Left lung (tissue), 14 donors: ENCODE measurements at places on chromosomes 2 and 18. TPM values are rescaled to one million over a fixed set of nuclear protein-coding genes. Genes with fewer than 3 reads are reported as not detected.

The EVA1A gene
- 23.2 TPM for total RNA-seq

The CHRND gene
- not detected for total RNA-seq

The ADRA2B gene
- 0.20 TPM for total RNA-seq

The DDX18 gene
- total RNA-seq, result 55.7 TPM

The KIAA2012 gene
- 1.7 TPM for total RNA-seq

The FER1L5 gene
- total RNA-seq, result 0.35 TPM

The POTEI gene
- not detected for total RNA-seq

The SERPINB12 gene
- total RNA-seq, result not detected

The DTYMK gene
- total RNA-seq, result 28.7 TPM

DNA sequence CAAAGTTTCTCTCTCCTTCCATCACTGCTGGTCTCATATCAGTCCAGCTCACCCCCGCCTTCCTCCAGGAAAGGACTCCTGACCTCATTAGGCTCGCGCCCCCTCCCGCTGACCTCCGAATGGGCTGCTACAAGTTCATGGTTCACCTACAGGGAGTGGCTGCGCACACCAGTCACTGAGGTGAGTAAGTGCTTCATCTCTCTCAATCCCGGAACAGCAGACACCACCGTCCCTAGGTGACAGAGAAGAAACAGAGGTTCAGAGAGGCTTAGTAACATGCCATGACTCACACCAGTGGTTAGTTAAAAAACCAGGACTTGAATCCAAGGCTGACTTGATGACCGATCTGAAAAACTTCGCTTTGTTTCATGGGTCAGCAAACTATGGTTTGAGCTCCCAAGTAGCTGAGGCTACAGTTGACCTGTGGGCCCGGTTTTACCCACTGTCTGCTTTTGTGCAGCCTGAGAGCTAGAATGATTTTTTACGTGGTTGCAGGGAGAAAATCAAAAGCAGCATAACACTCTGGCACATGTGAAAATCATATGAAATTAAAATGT is 42.0 kb downstream of the ZFP36L2 start:
- peaks cover 7% of the 10 kb centered on the region for H3K4me1 ChIP-seq
- H3K36me3 ChIP-seq, result no peaks in the 10 kb centered on the region
- no peaks in the 10 kb centered on the region for H3K27me3 ChIP-seq
- H3K4me3 ChIP-seq, result no peak overlapping the region

GRCh38 chr2:236748385-236748784 is 178.8 kb downstream of the ACKR3 start:
- H3K4me1 ChIP-seq, result peaks cover 36% of the 10 kb centered on the region
- no peak overlapping the region for H3K27ac ChIP-seq
- H3K4me3 ChIP-seq, result no peak overlapping the region
- peak; percentile 55 for DNase-seq
- no peaks in the 10 kb centered on the region for H3K36me3 ChIP-seq

GRCh38 chr18:23238651-23239349 is 103.5 kb downstream of the CABLES1 start:
- H3K36me3 ChIP-seq, result no peaks in the 10 kb centered on the region
- peaks cover 35% of the 10 kb centered on the region for H3K4me1 ChIP-seq
- no peaks in the 10 kb centered on the region for H3K27me3 ChIP-seq
- no peak for DNase-seq

- no peak overlapping the region for H3K4me3 ChIP-seq
- no peaks in the 10 kb centered on the region for H3K4me1 ChIP-seq
- no peak for DNase-seq
- no peaks in the 10 kb centered on the region for H3K27me3 ChIP-seq
These were observed 125.6 kb upstream of the TACR1 start for GRCh38 chr2:75324861-75325284.

- no peak for DNase-seq
- no peaks in the 10 kb centered on the region for H3K27me3 ChIP-seq
- no peak overlapping the region for H3K27ac ChIP-seq
- H3K36me3 ChIP-seq, result no peaks in the 10 kb centered on the region
- H3K4me1 ChIP-seq, result no peaks in the 10 kb centered on the region
These were observed 368.2 kb upstream of the FANCL start for GRCh38 chr2:58609326-58609725.

- H3K4me3 ChIP-seq, result no peak overlapping the region
- no peaks in the 10 kb centered on the region for H3K4me1 ChIP-seq
- no peak for DNase-seq
- H3K27me3 ChIP-seq, result no peaks in the 10 kb centered on the region
These were observed 156.1 kb upstream of the MGAT5 start for GRCh38 chr2:134097740-134098139.

- no peaks in the 10 kb centered on the region for H3K4me1 ChIP-seq
- peak overlapping the region; percentile 34 for H3K27ac ChIP-seq
- no peak overlapping the region for H3K4me3 ChIP-seq
- H3K27me3 ChIP-seq, result no peaks in the 10 kb centered on the region
- DNase-seq, result no peak
- H3K36me3 ChIP-seq, result peaks cover 75% of the 10 kb centered on the region
These were observed 11.4 kb downstream of the ANKRD23 start for GRCh38 chr2:96832408-96832753.

DNA sequence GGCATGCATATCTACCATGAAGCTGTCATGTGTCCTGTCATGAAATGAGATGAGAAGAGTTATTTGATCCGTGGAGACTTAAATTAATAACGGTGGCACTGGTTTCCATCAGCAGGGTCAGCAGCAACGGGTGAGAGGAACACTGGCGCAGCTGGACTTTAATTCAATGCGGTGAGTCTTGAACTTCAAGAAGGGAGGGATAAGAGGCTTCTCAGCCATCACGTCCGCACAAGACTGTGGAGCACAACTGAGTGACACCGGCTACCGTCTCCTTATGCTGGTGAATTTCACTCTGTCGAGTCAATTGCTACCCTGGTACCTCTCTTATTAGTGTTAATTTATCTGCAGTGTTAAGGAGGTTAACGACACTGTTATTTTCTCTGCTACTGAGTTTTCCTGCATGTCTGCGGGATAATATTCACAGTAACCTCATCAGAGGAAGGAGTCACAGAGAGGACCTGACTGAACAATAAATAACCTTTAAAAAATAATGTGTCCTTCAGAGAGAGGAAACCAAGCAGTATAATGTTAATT is 236.8 kb downstream of the EPHA4 start:
- H3K27ac ChIP-seq, result no peak overlapping the region
- no peak for DNase-seq
- H3K36me3 ChIP-seq, result no peaks in the 10 kb centered on the region
- no peak overlapping the region for H3K4me3 ChIP-seq
- no peaks in the 10 kb centered on the region for H3K4me1 ChIP-seq
- no peaks in the 10 kb centered on the region for H3K27me3 ChIP-seq

GRCh38 chr2:223772363-223772762 is 65.0 kb downstream of the AP1S3 start:
- H3K27ac ChIP-seq, result no peak overlapping the region
- no peak overlapping the region for H3K4me3 ChIP-seq
- no peaks in the 10 kb centered on the region for H3K4me1 ChIP-seq
- no peaks in the 10 kb centered on the region for H3K27me3 ChIP-seq
- DNase-seq, result no peak
